Airway epithelial cell (primary cell): ENCODE measurements at places on chromosomes 1 and 21. TPM values are rescaled to one million over a fixed set of nuclear protein-coding genes. Genes with fewer than 3 reads are reported as not detected.

The LGR6 gene
- 0.14 TPM in 2 replicates for total RNA-seq

The S100A9 gene
- 4,961 and 5,057 TPM in 2 replicates for total RNA-seq

The FCRL2 gene
- not detected in 2 replicates for total RNA-seq

The TMEM82 gene
- not detected in 2 replicates for total RNA-seq

The AMY1B gene
- not detected in 2 replicates for total RNA-seq

The CLCNKA gene
- not detected in 2 replicates for total RNA-seq

The ANKRD45 gene
- total RNA-seq, result 0.70 TPM in 1 of 2 replicates, not detected in the other

The AJAP1 gene
- 0.33 and 0.56 TPM in 2 replicates for total RNA-seq

The GPR37L1 gene
- total RNA-seq, result 0.07 TPM in 1 of 2 replicates, not detected in the other

The HSPB7 gene
- total RNA-seq, result not detected in 2 replicates

The PSMG1 gene
- 76.5 and 80.7 TPM in 2 replicates for total RNA-seq

The PM20D1 gene
- not detected in 2 replicates for total RNA-seq

The NUP210L gene
- total RNA-seq, result not detected in 2 replicates

The CD160 gene
- total RNA-seq, result not detected in 2 replicates

The LCE3D gene
- total RNA-seq, result 0.60 TPM in 1 of 2 replicates, not detected in the other

The FCRLA gene
- 0.21 TPM in 1 of 2 replicates, not detected in the other for total RNA-seq

The SPRR1B gene
- total RNA-seq, result 1,378 and 2,304 TPM in 2 replicates

The HP1BP3 gene
- 96.0 and 109 TPM in 2 replicates for total RNA-seq

The PLCH2 gene
- 79.0 and 100 TPM in 2 replicates for total RNA-seq

The ELOA gene
- total RNA-seq, result 33.7 and 36.7 TPM in 2 replicates

The C1orf35 gene
- 23.6 and 27.2 TPM in 2 replicates for total RNA-seq

The SLC30A2 gene
- total RNA-seq, result not detected in 2 replicates

The B3GALNT2 gene
- 27.3 and 29.3 TPM in 2 replicates for total RNA-seq

The ACP6 gene
- total RNA-seq, result 8.0 and 15.4 TPM in 2 replicates

The OR6N1 gene
- total RNA-seq, result not detected in 2 replicates

The CYP4A22 gene
- not detected in 2 replicates for total RNA-seq

The ITLN1 gene
- not detected in 2 replicates for total RNA-seq

The MX2 gene
- total RNA-seq, result 0.35 TPM in 1 of 2 replicates, not detected in the other

The CRP gene
- not detected in 2 replicates for total RNA-seq
